ENCODE measurements at places on chromosomes 3 and 15. TPM values are rescaled to one million over a fixed set of nuclear protein-coding genes. Genes with fewer than 3 reads are reported as not detected.

STX19 gene
- not detected for total RNA-seq

SPPL2A gene
- total RNA-seq = 94.3 TPM

C3orf52 gene
- 1.5 TPM for total RNA-seq

LMCD1 gene
- total RNA-seq = 41.8 TPM

ZPLD1 gene
- total RNA-seq = not detected

B3GNT5 gene
- 5.8 TPM for total RNA-seq

ARHGAP31 gene
- 4.2 TPM for total RNA-seq

HGD gene
- total RNA-seq = 0.29 TPM

TRIM42 gene
- not detected for total RNA-seq

FBLN2 gene
- total RNA-seq = 195 TPM

TMPRSS7 gene
- not detected for total RNA-seq

CPN2 gene
- total RNA-seq = not detected

RTP1 gene
- not detected for total RNA-seq

SPTBN5 gene
- 0.29 TPM for total RNA-seq
